SJSA1 (cell line): ENCODE measurements at places on chromosomes 16 and 17.
A peak's percentile ranks its signal among the peaks of the same experiment; 100 is the strongest.

DNA sequence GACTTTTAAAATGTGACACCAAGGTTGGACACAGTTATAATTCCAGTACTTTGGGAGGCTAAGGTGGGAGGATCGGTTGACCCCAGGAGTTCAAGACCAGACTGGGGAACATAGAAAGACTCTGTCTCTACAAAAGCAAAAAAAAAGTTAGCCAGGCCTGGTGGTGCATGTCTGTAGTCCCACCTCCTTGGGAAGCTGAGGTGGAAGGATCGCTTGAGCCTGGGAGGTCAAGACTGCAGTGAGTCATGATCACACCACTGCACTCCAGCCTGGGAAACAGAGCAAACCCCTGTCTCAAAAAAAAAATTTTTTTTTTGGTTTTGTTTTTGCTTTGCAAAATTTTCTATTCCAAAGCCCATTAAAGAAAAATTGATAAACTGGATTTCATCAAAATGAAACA, 281.4 kb downstream of the BCAS3 start:
- peak; percentile 21 for DNase-seq

DNA sequence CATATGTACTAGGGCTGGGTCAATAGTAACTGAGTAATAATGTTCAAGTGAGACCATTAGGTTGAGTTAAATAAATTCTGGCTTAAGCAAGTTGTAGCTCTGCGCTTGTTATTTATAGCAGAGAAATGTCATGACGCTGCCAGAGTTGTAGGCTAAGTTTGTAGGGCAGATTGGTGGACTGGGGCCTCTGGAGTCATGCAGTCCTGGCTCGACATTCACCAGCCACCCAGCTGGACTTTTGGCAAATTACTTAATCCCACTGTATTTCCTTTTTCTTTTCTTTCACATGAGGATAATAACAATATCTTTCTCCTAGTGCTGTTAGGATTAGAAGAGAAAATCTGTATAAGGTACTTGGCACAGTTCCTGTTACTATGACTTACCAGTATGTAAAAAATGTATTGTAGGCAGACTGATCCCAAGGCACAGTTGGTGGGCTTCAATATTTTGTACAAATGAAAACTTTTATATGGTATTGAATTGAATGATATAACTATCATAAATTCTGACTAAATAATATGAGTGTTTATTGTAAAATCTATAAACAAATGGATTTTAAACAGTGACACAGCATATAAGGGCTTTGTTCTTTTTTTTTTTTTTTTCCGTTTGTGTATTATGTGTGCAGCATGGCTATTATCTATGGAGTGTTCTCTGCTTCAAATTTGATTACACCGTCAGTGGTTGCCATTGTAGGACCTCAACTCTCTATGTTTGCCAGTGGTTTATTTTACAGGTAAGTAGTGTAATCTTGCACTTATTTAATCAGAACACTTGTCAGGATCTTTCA, 2.6 kb downstream of the MFSD11 start:
- no peak for DNase-seq

DNA sequence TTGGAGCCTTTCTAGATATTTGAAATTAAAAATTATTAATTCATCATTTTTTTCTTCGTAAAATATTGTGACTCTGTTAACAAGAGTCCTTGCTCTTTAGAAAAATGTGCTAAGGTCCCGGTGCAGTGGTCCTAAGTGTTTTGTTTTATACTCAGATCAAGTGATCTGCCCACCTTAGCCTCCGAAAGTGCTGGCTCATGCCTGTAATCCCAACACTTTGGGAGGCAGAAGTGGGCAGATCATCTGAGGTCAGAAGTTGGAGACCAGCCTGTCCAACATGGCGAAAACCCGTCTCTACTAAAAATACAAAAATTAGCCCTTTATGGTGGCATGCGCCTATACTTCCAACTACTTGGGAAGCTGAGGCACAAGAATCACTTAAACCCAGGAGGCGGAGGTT, 82.6 kb upstream of the LGALS9 start:
- no peak for DNase-seq

- DNase-seq = no peak
Measured at GRCh38 chr17:41588126-41588810, 1.6 kb upstream of the KRT14 start.
